GM12891 (cell line): ENCODE measurements at places on chromosomes 16 and 17.

DNA sequence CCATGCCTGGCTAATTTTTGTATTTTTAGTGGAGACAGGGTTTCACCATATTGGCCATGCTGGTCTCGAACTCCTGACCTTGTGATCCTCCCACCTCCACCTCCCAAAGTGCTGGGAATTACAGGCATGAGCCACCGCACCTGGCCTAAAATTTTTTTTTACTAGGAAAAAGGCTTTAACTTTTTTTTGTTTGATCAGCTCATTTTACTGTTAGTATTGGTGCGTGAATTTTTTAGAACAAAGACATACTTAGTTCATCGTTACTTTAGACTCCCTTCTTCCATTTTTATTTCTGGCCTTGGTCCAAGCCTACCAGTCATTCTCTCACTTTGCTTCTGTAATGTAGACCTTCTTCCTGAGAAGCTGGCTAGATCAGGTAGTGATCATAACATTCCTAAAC, 25.4 kb upstream of the RAB11FIP4 start:
- DNase-seq: no peak

DNA sequence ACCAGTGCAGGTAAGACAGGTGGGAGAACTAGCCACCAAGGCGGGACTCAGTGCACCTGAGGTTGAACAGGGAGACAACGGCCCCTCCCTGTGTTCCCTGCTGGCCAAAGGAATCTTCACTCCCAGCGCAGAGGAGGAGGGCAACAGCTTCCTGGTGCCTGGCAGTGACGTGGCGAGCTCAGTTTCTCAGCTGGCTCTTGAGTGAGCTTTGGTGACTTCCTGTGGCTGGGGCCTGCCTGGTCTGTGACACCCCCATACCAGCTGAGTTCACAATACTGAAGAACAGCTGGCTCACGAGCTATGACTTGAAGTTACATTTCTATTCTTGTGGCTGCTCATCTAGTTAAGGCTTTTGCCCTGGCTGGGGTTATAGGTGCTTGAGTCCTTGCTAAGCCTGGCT, 26.1 kb downstream of the WNT9B start:
- no peak for DNase-seq

- DNase-seq: no peak
Observed at GRCh38 chr16:77328768-77329167, 106.1 kb downstream of the ADAMTS18 start.

DNA sequence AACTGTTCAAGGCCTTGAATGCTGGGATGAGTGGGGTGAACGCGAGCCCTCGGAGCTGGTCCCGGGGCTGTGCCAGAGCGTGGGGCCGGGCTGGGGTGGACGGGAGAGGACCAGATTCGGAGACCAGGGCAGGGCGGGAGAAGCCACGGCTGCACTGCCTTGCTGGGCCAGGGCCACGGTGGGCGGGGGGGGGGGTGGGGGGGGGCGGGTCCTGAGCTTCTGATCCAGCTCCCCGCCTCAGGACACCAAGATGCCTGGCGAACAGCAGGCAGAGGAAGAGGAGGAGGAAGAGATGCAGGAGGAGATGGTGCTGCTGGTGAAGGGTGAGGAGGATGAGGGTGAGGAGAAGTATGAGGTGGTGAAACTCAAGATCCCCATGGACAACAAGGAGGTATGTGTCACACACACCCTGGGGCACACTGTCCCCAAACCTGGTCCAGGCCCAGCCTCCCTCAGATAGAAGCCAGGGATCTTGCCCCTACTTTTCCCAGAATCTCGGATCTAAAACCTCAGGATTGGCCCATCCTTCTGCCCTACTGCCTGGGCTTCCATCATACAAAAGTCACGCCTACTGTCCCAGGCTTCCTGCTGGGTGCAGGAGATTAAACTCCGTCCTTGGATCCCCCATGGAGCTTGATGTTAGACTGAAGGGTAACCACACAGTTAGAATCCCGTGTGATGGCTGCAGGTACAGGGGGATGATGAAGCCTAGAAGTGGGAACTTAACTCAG, 563 bp downstream of the ZNF771 start:
- peak; percentile 47 for DNase-seq

- DNase-seq: no peak
Observed at GRCh38 chr16:72426386-72426785, 254.4 kb upstream of the PMFBP1 start.

GRCh38 chr17:8788998-8789397, 10.2 kb downstream of the MFSD6L start:
- no peak for DNase-seq

GRCh38 chr17:60443713-60444112, 21.4 kb downstream of the CHCT1 start:
- no peak for DNase-seq

DNA sequence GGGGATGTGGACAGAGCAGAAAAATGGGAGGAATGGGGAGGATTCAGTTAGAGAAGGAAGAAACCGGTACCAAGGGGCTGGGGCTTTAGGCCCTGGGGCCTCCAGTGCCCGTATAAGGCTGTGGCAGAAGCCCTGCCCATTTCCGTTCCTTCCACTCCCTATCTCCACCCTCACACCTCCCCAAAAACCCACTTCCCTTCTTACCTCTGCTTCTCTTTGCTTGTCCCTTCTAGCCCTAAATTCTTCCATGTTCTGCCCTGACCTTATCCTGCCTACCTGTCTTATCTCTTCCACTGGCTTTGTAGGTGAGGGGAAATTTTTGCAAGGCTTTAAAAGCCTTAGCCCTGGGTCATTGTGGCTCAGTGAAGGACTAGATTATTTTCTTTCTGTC, 4.1 kb downstream of the RNF167 start:
- DNase-seq: no peak

- DNase-seq: no peak
Observed at GRCh38 chr16:8915722-8916301, 33.7 kb downstream of the LITAFD start.

- DNase-seq: peak; percentile 19
Observed at GRCh38 chr17:35432176-35433074, at the start of gene SLFN12. TSS of gene SLFN12 (minus strand) at chr17:35432500. CDS start at chr17:35423028, 9,472 bp downstream.

DNA sequence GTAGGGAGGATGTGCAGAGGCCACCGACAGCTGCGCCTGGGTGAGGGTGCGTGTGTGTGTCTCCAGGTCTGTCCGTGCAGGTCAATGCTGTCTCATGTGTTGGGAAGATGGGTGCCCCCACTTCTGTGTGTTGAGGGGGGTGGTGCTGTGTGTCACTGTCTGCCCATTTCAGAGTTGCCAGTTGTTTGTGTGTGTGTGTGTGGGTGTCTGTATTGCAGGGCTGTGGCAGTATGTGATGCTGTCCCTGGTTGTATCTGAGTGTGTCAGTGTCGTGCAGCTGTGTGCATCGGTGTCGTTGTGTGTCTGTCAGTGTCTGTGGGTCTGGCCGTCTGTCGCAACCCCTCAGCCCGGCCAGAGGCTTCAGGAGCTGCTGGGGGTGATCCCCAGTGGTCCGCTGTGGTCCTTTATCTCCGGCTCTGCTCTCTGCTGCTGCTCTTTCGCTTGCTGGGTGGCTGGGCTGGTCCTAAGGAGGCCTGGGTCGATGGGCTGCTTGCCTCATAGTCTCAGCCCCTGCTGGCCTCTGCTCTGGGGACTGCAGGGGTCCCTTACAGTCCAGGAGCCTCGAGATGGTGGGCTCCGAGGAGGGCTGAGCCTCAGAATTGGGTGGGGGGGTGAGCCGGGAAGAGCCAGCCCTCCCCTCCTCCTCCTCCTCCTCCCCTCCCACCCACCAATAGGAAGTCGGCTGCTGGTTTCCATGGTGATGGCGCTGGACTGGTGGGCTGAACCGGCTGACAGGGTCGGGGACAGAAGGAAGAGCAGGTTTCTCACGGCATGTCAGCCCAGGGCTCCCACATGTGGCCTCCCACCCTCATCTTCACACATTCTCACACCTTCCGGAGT, at the start of gene TSPOAP1:
Gene TSPOAP1 (minus strand): TSS at position 601 of the 840 bp plus-strand sequence. CDS start 875 bp downstream, outside the sequence.
- no peak for DNase-seq

- DNase-seq: no peak
Observed at GRCh38 chr16:81060576-81061306, 16.3 kb downstream of the C16orf46 start.

GRCh38 chr17:65553009-65553645, 8.3 kb downstream of the AXIN2 start:
- no peak for DNase-seq

GRCh38 chr16:12767897-12768296, 35.8 kb downstream of the CPPED1 start:
- no peak for DNase-seq

- DNase-seq: no peak
Observed at GRCh38 chr16:4962716-4963115, 4.6 kb downstream of the SEC14L5 start.

GRCh38 chr17:77182205-77183172, 41.7 kb downstream of the SEC14L1 start:
- no peak for DNase-seq

DNA sequence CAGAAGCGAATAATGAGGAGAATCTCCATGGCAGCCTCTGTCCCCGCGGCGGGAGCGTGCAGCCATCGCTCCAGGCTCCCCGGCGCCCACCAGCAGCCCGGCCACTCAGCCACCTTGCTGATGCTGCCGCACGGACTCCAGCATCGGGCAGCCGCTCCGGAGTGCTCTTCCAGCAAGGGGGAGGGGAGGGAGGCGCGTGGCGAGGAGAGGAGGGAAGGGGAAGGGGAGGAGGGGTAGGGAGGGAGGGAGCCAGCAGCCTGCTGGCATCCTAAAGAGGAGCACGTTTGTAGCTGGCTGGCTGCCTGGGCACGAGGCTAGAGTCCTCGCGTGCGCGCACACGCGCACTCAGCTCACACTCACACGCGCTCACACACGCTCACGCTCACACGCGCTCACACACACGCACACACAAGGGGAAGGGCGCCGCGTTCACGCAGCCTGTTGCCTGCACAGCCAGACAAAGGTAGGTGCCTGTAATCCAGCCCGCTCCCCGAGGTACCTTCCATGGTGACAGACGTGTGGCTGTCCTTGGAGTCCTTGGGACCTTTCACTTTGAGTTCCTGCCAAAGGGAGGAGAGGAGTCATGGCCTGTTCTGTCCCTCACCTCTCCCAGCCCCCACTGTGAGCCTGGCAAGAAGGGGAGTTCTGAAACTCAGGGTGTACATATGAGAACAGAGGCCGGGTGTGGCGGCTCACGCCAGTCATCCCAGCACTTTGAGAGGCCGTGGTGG, 82.1 kb downstream of the TIMM22 start:
- DNase-seq: no peak

DNA sequence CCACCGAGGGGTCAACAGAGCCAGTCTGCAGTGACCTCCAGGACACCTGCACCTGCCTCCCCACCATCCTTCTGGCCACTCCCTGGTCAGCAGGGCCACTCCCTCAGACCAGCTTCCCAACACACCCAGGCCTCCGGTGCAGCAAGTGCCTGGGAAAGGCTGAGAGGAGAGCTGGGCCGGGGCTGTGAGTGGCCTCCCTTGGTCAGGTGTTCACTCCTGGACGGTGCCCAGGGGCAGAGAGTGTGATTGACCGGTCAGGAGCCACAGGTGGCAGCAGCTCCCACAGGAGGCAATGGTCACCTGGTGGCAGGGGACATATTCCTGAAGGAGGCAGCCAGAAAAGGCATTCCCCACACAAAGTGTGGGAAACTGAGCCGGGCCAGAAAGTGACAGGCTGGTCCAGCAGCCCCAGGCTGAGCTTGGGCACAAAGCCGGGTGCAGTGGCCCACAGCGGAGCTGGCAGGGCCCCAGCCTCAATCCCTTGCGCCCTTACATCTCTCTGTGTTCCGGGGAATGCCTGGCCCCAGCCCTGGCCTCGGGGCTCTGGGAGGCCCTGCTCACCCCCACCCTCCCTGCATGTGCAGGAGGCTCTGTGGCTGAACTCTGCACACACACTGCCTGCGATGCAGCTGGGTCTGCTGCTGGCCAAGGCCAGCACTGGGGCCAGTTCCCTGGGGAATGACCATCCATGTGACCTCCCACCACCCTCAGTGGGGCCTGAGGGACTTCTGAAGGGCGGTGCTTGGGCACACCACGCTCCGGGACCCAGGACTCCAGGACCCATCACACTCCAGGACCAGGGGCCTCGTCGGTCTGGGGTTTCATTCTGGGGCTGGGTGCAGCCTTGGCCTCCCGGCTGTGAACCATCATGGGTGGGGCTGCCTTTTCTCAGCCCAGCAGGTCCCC, 1.2 kb upstream of the C17orf99 start:
- DNase-seq: no peak

GRCh38 chr16:67644038-67644437, 906 bp upstream of the CARMIL2 start:
- no peak for DNase-seq

DNA sequence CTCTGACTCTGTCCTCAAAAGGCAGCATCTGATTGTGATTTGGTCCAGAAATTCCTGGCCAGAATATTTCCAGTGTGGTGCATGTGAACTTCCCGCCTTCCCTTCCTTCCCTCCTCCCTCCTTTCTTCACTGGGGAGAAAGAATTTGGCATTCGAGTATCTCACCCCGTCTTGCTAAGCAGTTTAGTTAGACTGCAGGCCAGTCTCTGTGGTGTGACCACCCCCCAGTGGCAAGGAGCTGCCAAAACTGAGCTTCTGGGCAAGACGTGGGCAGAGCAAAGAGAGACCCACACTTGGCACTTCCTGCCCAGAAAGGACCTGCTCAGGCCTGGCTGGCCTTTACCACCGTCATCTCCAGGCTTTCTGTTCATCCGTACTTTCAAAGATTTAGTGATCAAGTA, 36.4 kb downstream of the SNX20 start:
- no peak for DNase-seq

DNA sequence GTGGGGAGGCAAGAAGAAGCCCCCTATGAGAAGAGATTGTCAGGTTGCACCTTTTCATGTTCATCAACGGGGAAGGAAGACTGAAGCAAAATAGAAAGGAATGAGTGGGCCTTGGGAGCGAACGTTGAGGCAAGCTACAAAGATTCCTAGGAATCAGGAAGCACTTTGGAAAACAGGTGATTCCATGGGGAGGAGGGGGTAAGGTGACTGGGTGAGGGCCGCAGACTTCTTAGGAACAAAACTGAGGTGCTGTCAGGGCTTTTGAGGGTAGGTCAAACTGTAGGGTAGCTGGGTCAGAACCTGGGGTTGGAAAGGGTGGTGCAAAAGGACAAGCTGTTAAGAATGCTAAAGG, 528 bp downstream of the ITFG1 start:
- no peak for DNase-seq

DNA sequence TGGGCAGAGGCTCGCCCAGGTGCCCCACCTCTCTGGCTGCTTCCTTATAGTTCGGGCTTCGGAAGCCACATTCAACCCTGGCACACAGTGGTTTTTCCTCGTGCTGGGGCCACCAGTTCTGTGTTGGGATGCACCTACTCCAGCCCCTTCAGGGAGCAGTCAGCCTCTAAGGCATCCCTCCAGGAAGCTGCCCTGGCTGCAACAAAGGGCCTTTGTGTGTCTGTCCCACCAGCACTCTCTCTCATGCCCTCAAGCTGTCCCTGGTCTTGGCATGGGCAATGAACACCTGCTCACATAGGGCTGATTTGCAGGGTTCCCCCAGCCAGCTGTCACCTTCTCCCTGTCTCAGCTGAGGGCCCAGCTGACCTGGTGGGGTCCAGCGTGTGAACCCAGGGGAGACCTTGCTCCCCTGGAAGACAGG, 754 bp upstream of the NOXO1 start:
- DNase-seq: no peak

DNA sequence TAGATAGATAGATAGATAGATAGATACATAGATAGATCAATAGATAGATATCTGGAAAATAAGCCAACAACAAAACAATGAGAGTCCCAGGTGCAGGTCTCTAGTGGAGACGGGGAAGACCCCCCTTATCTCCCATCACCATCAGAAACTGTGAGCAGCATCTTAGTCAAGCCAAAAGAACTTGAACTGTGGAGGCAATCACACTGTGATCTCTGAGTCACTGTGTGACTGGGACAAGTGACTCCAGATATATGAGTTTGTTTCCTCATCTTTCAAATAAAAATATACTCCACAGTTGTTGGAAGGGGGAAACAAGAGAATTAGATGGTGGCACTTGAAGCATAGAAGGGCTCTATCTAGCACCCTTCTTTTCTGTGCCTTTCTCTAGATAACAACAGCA, 42.1 kb downstream of the NOG start:
- DNase-seq: no peak
